Epithelial cell of proximal tubule (primary cell): ENCODE measurements at places on chromosomes 11 and 22. TPM values are rescaled to one million over a fixed set of nuclear protein-coding genes. Genes with fewer than 3 reads are reported as not detected.
A peak's percentile ranks its signal among the peaks of the same experiment; 100 is the strongest.

DNA sequence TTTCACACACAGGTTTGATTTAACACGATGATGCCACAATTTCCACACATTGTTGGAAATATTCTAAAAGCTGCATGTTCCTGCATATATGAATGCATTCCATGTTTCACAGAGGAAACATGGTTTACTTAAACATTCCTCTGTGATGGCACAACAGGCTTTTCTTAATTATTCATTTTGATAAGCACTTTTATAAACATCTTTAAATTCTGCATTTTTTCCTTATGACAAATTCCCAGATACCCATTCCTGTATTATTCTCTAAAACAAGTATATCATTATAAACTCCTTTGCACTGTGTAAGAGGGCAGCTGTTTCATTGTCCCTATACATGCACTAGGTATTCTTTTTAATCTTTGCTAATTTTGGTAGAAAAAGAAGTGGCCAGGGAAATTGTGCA lies 532.3 kb downstream of the SOX6 start:
- no peak for DNase-seq

DNA sequence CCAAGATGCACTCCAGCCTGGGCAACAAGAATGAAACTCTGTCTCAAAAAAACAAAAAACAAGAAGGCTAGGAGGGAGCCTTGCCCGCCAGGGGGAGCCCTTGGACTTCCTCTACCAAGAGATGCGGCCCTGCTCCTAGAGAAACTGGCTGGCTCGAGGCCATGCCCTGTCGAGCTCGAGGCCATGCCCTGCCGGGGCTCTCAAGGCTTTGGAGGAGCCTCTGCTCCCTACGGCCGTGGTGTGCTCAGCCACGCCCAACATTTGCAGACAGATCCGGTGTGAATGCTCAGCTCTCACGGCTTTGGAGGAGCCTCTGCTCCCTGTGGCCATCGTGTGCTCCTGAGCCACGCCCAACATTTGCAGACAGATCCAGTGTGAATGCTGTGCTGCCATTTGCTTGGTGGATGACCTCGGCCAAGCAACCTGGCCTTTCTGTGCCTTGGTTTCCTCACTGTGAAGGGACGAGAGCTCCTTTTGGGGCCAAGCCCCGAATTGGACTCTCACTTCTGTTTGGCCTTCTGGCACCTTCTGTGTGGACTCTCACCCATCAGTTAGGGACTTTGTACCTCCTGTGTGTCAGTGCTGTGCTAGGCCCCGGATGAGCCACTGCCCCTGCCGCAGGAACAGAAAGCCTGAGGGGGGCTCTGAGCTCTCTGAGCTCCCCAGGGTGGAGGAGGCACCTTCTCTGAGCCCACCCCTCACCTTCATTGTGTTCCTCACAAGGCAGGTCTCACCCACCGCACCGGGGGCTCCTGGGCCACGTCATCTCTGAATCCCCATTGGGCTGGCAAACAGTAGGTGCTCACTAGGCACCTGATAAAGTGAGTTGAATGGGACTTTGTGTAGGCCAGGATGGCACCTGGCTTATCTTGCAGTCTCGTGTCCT lies 14.1 kb downstream of the C11orf24 start:
- peak; percentile 36 for DNase-seq

DNA sequence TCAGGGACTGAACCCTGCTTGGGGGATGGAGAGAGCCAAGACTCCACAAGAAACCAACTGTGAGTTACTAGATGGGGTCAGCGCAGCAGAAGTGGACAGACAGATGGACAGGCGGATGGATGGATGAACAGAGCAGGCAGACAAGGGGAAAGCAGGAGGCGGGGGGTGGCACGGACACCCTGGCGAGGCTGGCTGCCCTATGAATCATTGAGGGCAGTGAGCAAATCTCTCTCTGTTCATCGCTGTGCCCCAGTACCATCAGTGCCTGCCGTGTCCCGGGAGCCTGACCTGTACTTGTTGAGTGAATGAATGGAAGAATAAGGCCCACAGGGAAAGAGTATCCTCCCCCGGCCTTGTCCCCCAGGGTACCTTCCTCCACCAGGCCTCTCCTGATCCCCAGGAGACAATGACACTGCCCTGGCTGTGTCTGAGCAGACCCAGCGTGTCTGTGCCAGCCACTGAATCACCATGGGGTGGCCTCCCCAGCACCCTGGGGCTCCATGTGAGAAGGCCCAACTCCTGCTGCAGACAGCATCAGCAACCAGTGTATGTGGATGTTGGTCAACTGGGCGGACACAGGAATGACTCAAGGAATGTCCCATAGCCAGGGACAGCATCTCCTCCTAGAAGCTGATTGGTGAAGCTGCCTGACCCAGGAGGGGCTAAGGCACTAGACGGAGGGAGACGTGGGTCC lies 5.1 kb upstream of the KLHL35 start:
- DNase-seq: no peak

DNA sequence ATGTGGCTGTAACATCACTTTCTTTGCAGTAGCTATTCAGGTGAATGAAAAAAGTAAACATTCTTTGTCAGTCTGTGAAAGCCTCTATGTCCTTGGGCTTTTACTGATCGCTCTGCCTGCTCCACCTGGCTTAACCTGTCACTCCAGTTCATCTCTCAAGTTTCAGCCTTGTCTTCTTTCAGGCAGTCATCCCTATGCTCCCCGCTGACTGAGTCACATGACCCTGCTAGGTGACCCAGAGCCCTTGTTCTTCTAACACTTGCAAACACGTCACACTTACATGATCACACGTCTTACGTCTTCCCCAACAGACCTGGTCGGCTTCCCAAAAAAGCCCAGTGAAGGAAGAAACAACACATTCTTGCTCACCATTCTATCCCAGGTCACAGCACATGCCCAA lies 499.3 kb upstream of the TENM4 start:
- peak; percentile 85 for DNase-seq

GRCh38 chr22:20425566-20426258 lies 11.9 kb downstream of the SCARF2 start:
- DNase-seq: no peak

DNA sequence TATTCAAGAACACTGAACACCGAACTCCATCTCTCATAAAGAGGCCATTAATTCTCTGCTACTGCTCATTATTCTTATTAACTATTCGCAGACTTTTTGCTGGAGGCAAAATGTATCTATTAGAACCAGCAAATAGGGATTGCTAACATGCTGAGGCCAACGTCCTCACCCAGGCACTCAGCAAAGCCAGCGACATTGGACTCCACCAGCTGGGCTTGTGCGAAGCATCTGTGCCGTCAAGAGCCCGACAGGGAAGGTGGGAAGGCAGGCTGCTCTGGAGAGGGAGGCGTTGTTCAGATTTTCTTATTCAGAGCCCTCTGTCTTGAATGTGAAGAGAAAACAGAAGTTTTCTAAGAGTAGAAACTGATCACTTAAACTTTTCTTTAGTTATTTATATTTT lies 615.6 kb upstream of the KIRREL3 start:
- no peak for DNase-seq

- no peak for DNase-seq
Observed at GRCh38 chr22:38652859-38653258, 3.3 kb downstream of the FAM227A start.

GRCh38 chr22:44632541-44633396 lies 69.2 kb upstream of the PRR5 start:
- DNase-seq: no peak

DNA sequence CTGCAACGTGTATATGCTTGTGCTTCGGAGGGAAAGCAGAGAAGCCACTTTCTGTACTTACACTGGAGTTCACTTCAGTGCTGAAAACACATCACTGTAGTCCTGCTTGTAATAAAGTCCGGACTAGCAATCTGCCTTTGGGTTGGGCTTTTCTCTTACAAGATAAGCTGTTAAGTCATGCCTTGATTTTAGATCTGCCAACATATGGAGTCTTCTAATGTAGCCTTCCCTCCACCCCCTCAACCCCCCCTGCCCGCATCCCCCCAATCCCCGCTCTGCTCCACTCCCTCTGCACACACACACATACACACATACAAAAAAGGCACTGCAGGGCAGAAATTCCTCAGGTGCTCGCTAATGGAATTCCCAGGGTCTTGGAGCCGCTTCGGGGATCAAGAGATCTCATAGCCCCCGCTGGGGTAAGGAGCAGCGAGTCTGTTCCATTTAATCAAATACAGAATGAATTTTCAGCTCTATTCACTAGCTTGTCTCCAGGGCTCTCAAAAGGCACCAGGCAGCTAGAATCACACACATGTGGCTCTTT lies 3.4 kb downstream of the CDON start:
- DNase-seq: no peak

GRCh38 chr11:86070142-86071056 lies 1.5 kb upstream of the PICALM start:
- no peak for DNase-seq

TSPAN18 gene
- 1.6 TPM in 1 of 2 replicates, not detected in the other for total RNA-seq

CHRM1 gene
- total RNA-seq: not detected in 2 replicates

MS4A12 gene
- not detected in 2 replicates for total RNA-seq
